NCI-H1930 (cell line): ENCODE measurements at places on chromosomes 13 and 19.
A peak's percentile ranks its signal among the peaks of the same experiment; 100 is the strongest.

DNA sequence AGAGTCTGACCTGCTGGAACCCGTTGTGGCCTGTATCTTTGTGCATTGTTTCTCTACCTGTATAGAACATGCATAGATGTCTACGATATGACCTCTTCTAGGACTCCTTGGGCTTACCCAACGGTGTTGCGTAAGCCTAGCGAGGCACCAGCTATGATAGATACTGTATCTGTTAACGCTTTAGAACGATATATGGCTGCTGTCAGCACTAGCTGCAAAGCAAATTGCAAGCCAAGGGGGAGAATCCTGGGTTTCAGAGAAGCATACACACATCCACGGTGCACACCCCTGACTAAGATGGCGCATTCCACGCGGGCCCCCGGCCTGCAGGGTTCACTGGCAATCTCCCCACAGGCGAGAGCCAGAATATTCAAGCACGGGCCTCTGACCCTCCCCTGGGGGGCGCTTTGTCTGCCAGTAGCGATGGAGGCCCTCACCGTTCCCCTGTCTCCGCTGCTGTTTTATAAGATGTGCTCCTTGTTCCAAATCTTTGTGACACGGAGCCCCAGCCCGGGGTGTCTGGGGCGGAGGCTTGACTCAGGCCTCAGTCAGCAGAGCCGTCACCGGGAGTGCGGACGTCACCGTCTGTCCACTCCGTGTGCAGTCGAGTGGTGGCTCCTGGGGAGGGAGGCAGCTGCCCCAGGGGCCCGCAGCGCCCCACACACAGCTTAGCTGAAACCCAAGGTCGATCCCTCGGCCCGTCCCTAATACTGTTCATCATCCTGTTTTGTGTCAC, 12.9 kb upstream of the RPS15 start:
- DNase-seq: no peak

GRCh38 chr13:43544631-43545030, 242.1 kb downstream of the ENOX1 start:
- no peak for DNase-seq

DNA sequence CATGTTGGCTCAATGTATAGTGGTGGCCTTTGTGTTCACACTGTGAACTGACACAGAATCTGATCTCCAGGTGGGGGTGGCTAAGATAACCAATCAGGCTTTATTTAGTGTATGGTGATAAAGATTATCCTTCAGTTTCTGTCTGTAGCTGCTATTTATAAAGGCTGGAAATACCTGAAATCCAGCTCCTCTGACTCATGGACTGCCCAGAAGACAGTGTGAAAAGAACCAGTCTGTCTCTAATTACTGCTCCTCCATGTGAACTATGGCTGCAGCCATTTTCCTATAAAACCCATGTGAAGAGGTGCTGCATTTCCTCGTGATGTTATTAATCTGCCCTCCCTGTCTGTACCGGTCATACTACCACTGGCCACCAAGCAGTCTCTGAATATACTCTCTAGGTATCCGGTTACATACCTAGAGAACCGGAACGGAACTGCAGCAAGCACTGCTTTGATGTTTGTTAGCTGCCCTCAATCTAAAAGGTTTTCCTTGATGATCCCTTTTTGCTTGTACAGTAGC, 238.0 kb downstream of the LHFPL6 start:
- DNase-seq: peak; percentile 18

DNA sequence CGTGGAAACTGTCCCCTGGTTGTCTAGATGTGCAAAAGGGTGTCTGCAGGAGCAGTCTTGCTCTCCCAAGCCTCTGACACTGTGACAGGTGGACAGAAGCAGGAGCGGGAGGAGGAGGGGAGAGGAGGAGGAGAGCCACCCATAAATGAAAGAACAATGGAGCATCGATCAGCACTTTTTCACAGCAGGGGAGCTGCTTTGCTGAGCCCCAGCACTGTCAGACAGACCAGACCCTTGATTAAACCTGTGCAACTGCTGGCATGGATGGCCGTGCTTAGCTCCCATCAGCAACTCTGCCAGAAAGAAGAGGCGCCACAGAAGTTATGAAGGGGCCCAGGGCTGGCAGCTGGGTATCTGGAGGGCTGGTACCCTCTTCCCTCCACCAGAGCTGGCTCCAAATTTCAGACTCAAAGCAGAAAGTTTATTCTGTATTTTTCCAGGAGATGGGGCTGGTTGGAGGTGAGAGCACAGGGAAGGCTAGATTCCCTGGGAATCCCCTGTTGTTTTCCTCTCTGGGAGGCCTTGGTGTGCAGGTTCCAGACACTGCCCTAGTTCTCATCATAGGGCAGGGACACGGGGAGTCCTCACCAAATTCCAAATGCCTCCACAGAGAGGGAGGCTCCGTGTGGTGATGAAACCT, 1192.2 kb downstream of the UQCRFS1 start:
- DNase-seq: no peak

DNA sequence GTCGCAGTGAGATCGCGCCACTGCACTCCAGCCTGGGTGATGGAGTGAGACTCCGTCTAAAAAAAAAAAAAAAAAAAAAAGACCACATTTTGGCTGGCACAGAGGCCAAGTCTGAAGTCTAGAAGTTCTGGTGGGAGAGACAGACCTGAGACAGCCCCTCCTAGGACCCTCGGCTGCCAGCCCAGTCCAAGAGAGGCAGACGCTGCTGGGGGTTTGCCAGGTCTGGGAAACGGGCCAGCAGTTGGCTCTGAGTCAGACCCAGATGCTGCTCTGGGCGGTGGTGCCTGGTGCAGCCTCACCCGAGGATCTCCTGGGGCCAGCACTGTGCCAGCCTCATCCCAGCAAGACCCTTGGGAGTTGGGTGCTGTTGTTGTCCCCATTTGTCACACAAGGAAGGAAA, 5.8 kb downstream of the FCHO1 start:
- no peak for DNase-seq

DNA sequence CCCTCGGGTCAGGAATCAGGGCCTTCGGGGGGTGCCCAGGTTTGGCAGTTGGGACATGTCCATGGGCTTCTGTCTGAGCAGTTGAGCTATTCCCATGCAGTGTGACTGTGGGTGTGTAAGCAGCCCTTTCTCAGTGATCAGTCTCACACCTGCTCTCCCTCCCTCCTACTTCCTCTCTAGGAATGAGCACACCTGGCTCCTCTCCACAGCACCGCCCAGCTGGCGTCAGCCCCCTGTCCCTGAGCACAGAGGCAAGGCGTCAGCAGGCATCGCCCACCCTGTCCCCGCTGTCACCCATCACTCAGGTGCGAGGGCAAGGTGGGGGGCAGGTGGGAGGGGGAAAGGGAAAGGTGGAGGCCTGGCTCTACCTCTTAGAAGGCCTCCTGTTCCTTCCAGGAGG, 25.9 kb downstream of the COMP start:
- DNase-seq: no peak

- DNase-seq: no peak
Observed at GRCh38 chr13:113901642-113902041, 37.8 kb upstream of the GAS6 start.

GRCh38 chr13:77740931-77741596, 43.6 kb downstream of the SLAIN1 start:
- DNase-seq: no peak

DNA sequence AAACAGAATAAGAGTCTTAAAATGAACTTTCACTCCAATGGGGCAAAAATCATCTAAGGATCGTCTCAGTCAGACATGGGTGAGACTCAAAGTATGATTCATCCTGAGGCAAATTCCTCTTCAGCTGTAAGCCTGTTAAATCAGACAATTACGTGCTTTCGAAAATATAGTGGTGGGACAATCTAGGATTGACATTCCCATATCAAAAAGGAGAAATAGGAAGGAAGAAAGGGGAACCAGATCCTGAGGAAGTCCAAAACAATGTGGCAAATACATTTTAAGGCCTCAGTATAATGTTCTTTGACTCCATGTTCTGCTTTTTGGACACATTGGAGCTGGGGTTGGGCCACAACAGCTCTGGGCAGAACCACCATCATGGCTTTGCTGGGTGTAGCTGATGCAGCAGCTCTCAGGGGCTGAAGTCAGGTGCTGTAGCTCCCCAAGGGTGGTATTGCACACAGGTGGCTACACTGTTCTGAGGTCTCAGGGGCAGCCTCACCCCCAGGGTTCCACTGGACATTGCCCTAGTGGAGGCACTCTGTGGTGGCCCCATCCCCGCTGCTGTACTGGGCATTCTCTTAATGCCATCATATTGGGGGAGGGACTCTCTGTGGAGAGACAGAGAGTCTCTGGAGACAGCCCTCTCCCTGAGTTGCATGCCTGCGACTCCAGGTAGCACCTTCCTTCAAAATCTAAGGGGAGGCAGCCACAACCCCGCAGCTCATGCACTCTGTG, 5.7 kb upstream of the FPR3 start:
- no peak for DNase-seq

- no peak for DNase-seq
Observed at GRCh38 chr13:20142927-20143480, 17.8 kb downstream of the GJA3 start.

- no peak for DNase-seq
Observed at GRCh38 chr19:6531956-6532243, 1.1 kb downstream of the TNFSF9 start.

GRCh38 chr13:33224686-33225085, 60.9 kb downstream of the STARD13 start:
- no peak for DNase-seq

- no peak for DNase-seq
Observed at GRCh38 chr13:66224663-66225062, 1005.5 kb downstream of the PCDH9 start.

- no peak for DNase-seq
Observed at GRCh38 chr13:32850316-32851052, 165.7 kb upstream of the KL start.

GRCh38 chr19:7258041-7258839, 36.0 kb downstream of the INSR start:
- DNase-seq: no peak

DNA sequence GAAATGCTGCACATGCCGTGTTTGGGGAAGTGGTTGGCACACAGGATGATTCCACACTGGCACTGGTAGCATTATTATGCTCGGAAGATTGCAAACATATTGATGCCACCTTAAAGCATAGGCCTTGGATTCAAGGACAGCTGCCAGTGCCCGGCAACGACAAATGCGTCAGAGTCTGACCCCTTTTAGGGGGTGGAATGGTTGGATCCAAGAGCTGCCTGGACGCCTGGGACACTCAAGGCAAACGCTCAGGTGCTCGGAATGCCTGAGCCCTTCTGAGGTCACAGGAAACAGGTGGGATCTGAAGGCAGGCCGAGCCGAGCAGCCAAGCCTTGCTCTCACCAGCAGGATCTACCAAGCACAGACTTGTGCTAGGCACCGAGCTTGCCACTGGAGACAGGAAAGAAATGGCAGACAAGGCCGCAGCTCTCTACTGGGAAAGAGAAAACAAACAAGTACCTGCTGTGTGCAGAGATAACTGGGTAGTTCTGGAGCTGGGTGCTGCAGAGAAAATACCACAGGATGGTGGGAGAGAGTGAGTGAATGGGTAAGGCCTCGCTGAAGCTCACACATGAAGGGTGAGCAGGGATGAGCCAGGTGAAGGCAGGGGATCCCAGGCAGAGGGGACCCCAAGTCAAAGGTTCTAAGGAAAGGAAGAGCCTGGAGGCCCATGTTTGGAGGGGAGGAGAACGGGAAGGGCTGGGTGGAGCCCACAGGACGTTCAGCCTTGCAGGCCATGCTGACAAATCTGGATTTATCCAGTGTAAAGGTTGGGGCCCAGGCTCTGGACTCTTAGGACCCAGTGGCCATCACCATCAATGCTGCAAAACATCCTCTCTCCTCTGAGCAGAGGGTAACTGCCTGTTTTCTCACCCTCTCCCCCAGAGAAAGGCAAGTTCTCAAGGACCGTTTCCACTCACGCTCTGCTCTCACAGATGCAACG, 9.2 kb downstream of the RANBP3 start:
- DNase-seq: no peak

DNA sequence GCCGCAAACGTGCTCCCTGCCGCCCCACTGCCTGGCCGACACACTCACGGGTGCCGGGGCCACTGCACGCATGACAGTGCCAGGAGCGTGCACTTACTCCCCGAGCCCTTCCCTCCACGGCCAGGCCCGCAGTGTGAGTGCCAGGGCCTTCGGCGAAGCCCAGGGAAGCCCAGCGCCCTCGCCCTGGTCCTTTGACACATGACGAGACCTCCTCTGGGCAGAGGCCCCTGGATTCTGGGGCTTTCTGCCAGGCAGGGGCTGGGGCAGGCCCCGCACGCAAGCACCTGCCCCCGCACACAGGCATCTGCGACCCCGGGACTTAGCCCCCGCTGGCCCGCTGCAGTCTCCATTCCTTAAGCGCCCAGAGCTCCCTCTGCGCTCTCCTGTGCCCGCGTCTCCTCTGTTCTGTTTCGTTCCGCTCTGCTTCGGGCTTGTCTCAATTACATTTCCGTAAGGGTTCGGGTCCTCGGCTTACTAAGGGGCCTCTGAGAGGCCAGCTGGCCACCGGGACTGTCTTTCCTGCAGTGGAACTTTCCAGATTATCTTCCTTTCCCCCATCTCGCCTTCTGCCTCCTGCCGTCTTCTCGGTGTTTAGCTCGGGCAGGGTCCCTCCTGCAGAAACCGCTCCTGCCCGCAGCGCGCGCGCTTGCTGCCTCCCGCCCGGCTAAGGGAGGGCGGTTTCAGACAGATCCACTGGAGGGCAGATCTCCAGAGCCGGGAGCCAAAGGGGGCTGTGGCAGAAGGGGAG, 98.8 kb downstream of the ING1 start:
- no peak for DNase-seq

- DNase-seq: no peak
Observed at GRCh38 chr19:48183356-48183755, 12.9 kb downstream of the ZSWIM9 start.

DNA sequence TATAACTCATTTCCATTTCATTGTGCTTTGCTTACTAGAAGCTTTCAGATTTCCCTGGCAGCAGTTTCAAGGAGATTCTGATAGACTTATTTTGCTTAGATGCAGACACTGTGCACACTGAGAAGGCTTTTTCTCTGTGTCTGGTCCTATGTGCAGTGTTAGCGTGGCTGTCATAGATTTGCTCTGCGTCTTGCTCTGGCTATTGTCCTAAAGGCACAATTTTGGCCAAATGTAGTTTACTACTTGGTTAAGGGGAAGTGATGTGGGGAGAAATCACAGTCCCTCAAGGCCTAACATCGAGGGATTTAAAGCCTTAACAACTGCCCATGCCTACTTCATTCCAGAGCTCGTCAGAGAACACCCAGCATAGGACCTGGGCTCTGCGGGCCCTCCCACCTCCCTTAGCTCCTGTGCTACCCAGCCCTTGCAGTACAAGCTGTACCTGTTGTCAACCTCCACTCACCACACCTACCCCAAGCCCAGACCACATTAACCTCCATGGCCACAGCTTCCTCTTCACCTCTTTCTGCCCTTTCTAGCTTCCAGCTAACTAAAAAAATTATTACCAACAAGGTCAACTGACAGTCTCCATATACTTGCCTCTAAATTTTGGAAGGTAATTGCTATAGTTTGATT, 38.9 kb upstream of the KATNAL1 start:
- DNase-seq: no peak

GRCh38 chr19:18992696-18993095, 40.6 kb downstream of the SUGP2 start:
- no peak for DNase-seq

GRCh38 chr13:64272681-64273080, 2857.0 kb upstream of the PCDH20 start:
- DNase-seq: no peak
